Pancreas (tissue), 10 donors: ENCODE measurements at places on chromosomes 13 and 19. TPM values are rescaled to one million over a fixed set of nuclear protein-coding genes. Genes with fewer than 3 reads are reported as not detected.

Gene ZNF98
- 4.1 TPM for polyA plus RNA-seq

DNA sequence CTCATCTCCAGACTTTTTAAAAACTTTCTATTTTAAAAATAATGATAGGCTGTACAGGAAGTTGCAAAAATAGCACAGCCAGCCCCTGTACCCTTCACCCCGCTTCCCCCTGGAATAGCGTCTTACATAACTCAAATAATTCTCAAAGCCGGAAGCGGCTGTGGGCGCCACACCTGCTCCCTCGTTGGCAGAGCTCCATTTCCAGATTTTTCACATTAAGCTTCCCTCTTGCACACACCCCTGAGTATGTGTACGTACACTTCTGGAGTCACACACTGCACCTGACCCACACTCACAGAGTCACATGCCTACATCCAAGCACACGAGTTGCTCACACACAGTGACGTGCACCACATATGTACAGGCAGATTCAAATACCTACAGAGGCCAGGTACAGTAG lies 24.9 kb upstream of the DPP9 start:
- H3K27me3 ChIP-seq: no peaks in the 10 kb centered on the region
- H3K4me3 ChIP-seq: no peak overlapping the region
- no peaks in the 10 kb centered on the region for H3K4me1 ChIP-seq

DNA sequence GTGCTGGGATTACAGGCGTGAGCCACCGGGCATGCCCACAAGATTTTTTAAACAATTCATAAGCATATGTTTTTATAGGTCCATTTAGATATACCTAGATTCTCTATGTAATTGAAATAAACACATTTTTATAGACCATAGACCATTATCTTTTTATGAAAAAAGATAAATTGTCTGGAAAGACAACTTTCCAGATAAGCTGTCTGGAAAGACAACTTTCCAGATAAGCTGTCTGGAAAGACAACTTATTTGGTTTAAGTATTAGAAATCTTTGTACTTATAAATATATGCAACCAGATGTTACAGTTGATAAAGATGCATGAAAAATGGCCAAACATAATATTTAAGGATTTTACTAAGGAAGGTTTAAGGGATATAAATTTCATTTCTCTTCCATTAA lies 538.5 kb downstream of the GPC6 start:
- no peaks in the 10 kb centered on the region for H3K27me3 ChIP-seq
- no peak overlapping the region for H3K27ac ChIP-seq
- H3K36me3 ChIP-seq: no peaks in the 10 kb centered on the region
- DNase-seq: no peak

DNA sequence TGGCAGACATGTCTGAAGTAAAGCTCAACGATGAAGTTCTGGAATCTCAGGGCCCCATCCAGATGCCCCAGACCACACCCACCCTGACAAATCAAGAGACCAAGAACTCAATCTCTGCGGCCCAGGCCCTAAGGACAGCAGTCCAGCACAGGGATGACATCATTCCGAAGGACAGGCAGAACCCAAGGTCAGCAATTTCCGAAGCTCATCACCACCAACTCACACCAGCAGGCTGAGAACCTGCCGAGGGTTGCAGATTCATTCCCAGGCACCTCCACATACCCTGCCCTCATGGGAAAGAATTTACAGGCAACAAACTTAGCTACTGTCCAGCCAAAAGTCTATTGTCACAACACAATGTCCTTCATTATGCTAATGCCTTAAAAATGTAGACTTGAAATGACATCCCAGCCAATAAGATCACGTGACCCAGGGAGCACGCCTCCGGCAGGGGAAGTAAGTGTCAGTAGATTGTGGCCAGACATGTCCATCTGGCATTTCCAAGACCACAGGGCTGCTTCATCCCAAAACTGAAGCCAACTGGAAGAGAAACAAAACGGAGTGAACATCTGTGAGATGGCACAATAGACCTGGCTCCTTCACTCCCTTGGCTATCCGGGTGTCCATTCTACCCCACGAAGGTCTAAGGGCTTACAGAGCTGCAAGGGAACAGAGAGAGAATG lies 98.8 kb downstream of the CRYL1 start:
- H3K27ac ChIP-seq: no peak overlapping the region
- no peaks in the 10 kb centered on the region for H3K36me3 ChIP-seq
- no peak overlapping the region for H3K4me3 ChIP-seq

DNA sequence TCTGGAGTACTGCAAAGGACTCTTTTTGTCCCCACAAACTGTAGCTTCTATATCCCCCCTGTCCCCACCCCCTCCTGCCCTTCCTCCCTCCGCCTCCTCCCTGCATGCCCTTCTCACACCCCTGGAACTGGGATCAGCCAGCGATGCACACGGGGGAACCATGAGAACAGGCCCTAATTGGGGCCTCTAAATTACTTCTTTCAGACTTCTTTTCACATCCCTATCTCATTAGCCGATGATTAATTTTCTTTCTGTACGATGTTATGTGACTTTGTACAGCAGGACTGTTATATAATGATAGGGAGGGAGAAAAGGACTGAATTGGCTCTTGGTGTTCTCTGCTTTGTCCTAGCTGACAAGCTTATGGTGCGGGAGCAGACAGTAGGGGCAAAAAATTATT lies 347.5 kb downstream of the DNAJC15 start:
- H3K4me3 ChIP-seq: no peak overlapping the region
- no peak overlapping the region for H3K27ac ChIP-seq
- H3K4me1 ChIP-seq: no peaks in the 10 kb centered on the region
- no peaks in the 10 kb centered on the region for H3K36me3 ChIP-seq
- no peak for DNase-seq
- H3K27me3 ChIP-seq: no peaks in the 10 kb centered on the region

DNA sequence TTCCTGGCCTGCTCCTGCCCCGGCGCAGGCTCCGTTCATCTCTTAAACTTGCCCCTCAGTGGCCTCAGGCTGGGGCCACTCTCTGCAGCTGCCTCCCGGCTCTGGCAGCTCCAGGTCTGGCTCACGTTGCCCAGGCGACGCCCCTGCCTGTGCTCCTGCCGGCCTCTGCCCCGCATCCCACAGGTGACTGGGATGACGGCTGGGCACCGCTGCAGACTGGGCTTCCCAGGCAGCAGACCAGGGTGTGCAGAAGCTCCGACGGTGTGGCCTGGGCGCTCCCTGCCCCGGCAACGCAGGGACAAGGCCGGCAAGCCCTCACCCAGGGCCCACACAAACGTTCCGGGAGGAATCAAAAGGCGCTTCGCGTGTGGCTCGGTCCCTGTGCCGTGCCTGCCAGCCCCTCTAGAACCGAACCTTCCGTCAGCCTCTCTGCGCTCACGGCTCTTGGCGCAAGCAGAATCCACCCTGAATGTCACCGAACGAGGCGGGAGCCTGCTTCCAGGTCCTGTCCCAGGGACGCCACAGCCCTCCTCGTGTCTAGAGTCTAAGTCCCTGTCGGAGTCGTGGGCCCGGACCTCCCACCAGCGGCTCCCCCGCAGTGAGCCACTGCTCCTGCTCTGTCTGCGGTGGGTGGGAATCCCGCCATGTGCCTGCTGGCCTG lies 64.8 kb downstream of the MLLT1 start:
- H3K36me3 ChIP-seq: peaks cover 5% of the 10 kb centered on the region
- H3K4me1 ChIP-seq: no peaks in the 10 kb centered on the region
- no peaks in the 10 kb centered on the region for H3K27me3 ChIP-seq
- DNase-seq: no peak
- no peak overlapping the region for H3K4me3 ChIP-seq
